ENCODE measurements at places on chromosomes 2 and 18.

- no peak for DNase-seq
Measured at GRCh38 chr2:69797836-69798289, 31.6 kb upstream of the GMCL1 start.

GRCh38 chr2:84873350-84873749, 7.5 kb downstream of the TRABD2A start:
- DNase-seq: no peak

- no peak for DNase-seq
Measured at GRCh38 chr2:8540552-8541055, 141.3 kb upstream of the ID2 start.

DNA sequence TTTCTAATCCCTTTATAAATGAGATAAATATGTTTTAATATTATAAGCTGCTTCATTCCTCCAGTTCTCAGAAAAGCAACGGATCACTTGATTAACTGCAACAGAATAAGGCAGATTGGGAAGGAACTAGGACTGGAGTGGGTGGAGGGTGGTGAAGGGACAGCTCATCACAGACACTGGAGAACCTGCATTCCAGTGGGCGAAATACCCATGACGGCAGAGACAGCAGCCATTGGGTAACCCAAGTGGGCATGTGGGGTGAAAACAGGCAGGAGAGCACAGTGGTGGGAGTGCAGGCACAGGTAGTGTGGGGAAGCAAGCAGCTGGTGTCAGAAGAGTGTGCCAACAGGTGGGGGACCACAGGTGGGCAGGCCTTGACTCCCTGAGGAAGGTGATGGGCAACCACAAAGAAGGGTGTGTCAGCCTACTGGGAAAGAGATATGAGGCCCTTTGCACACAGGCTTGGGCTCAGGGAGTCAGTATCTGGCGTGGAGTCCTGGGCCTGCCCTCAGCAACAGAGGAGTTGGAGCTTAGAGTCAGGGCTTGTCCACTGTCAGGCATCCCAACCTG, 27.2 kb downstream of the DPYSL5 start:
- no peak for DNase-seq

DNA sequence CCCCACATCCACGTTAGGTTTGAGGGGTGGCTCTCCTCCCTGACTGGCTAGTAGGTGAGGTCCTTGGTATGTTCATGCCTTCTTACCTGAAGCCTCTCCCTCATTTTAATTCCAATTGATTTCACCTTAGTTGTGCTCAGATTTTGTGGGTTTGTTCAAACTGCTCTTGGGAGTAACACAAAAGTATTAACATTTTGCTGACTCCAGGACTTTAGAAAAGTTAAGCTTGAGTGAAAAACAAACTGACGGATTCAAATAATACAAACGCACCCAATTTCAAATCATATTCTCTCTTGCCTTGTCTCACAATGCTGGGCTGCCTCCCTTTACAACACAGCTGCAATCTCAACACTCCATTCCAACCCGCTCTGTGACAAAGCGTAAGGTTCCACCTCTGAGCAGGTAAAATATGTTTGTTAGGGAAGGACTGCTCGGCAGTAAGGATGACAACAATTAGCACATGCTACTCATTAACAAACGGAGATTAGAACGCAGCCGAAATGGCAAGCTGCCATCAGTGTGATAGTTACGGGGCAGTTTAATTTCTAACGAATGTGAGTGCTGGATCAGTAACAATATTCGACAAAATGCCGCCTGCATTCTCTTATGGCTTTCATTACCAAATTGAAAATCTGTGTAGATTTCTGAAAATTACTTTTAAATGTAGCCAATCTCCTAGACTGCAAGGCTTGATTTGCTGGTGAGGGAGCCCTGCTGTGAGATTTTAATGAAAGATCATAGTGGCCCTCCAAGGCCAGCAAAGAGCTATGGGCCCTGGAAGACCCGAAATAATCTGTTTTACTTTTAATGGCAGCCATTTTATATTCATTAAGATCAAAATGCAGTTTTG, 730.6 kb upstream of the FANCL start:
- DNase-seq: no peak

- peak; percentile 16 for DNase-seq
Measured at GRCh38 chr2:130727286-130727924, 1.5 kb upstream of the GPR148 start.

- DNase-seq: no peak
Measured at GRCh38 chr2:13581471-13581870, 864.7 kb downstream of the TRIB2 start.

DNA sequence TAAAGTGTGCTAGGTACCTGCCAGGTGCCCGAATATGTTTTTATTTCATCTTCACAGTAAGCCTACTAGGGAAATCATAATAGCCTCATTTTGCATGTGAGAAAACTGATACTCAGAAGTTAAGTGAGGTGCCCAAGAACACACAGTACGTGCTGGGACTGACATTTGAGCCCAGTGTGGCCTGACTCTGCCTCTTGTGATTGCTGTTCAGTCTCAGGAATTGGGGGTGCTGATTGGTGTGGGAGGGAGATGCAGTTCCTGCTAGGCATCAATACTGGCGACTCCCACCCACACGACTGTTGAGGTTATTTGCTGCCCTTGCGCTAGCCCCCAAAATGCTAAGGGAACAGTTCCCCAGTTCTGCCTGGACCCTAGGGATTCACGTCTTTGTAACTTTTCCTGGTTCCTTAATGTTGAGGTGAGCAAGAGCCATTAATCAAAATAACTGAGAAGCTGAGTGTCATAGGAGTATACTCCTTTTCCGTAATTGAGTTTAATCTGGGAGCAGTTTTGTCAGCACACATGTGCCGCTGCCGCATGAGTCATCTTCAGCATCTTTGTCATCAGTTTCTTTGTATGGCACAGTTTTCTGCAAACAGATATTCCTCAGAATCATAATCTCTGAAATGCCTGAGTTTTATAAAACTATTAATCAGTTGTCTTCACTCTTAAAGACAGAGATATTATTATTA, 120.7 kb downstream of the NCK2 start:
- no peak for DNase-seq

GRCh38 chr2:138078153-138078552, 113.9 kb downstream of the HNMT start:
- DNase-seq: no peak

DNA sequence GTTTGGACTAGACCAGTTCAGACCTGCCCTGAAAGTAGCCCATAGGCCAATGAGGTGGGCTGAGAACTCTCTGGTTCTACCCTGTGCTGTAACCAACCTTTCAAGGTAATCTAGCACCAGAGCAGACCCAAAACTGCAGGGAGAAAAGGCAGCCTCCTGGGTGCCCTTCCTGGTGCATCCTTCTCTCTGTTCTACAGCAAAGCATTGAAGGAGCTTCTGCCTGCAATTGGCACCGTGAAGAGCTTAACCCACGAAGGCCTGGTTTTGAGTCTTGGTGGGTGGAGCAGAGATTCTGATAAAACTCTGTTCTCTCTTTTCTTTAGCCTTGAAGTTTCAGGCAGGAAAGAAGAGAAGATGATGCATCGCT, 55.5 kb downstream of the LIPG start:
- DNase-seq: no peak

DNA sequence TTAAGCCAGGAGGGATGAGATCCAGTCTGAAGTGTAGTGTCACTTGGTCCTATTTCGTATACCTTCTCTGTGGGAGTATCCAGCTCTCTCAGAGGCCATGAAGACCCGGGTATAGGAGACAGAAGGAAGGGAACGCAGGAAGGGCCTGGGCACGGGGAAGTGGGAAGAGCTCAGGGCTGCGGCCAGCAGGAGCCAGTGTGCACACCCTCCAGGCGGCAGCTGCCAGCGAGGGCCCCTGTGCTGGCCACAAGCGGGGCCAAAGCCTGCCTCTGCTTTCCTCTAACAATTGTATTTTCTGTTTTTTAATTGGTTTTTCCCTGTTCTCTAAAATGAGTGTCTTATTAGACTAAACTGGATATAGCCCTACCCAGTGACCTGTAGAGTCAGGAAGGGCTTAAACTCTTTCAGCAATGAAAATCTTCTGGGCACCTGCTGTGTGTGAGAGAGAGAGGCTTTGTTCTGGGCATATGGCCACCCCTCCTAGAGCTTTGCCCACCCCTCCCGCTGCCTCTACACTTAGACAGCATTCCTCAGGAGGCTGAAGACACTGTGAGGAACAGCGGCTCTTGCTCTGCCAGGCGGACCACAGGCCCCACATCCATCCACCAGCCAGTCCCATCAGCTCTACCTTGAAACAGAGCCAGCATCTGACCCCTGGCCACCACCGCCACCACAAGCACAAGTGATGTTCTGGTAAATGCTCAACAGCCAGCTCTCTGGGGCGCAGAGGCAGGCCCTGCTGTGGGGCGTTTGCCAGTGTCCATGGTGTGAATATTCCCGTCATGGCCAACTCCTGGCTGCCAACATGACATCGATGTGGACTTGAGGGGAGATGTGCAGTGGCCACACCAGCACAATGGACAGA, 9.5 kb downstream of the GPR17 start:
- DNase-seq: no peak

DNA sequence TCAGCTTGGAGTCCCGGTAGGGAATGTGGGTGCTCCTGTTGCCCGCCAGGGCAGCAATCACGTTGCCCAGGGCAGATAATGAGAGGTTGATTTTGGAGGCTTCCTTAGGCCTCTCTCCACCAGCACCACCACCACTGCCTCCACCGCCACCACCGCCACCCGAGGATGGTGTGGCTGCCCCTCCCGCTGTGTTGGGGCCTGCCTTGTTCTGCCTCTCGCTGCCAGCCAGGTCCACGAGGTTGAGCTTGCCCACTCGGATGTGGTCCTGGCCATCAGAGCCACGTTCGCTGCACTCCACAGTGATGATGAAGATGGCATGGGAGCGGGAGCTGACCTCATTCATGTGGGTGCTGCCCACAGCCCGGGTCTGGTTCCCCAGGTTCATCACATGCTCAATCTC, 1.3 kb downstream of the KIF3C start:
- no peak for DNase-seq

- DNase-seq: no peak
Measured at GRCh38 chr2:235848946-235849345, 319.2 kb downstream of the GBX2 start.

GRCh38 chr2:12725233-12726187, 8.8 kb downstream of the TRIB2 start:
- DNase-seq: no peak

GRCh38 chr2:178863856-178864620, 56.8 kb upstream of the TTN start:
- DNase-seq: no peak

DNA sequence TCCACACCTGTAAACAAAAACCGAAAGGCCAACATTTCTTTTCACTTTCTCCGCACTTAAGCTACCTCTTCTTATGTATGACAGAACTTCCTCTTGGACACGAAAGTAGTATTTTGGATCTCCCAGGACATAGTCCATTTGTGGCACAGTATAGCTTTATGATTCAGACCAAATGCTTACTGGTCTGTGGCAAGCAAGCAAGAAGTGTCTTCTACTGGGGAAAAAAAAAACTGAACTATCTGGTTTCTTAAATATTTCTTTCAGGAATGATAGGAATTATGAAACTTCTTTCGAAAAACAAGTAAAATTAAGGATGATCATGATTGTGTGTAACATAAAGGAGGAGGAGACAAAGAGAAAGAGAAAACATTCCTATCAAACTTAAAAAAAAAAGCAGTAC, 33.6 kb downstream of the SRBD1 start:
- DNase-seq: no peak

DNA sequence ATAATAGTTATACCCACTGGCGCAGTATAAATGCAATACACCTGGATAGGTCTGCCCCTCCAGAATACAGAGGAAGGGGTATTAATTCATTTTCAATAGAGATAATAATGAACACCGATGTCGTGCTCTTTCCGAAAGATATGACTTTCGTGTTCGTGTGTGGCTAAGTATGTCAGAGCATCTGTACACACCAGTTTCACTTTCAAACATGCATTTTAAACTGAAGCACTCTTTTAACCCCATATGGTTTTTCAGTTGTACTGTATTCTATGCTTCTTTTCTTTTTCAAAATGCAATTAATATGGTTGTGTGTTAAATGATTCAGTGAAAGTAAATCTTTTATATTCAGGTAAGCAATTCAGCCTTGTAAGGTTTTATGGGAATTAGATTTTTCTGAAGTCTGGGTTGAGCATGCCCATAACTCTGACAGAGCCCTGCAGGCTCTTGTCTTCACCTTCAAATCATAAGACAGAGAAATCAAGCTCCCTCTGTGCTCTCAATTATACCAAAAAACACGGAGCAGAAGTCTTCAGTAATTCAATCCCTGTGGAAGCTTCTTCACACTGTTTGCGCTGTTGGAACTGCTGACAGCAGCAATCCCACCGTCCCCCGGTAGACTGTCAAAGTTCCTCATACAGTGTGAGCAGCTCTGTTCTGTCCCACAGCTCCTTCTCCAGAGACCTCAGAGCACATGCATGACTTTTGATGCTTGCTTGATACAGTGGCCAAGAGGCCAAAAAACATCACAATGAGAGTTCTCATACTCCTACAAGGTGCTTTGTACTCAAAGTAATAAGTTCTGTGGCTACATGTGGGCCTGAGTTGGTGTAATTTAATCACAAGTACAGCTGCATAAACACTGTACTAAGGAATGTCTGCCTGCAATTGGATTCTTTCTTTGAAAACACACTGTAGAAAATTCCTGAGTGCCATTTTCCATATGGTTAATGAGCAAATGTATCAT, 186.8 kb downstream of the ZNF521 start:
- DNase-seq: peak; percentile 43

DNA sequence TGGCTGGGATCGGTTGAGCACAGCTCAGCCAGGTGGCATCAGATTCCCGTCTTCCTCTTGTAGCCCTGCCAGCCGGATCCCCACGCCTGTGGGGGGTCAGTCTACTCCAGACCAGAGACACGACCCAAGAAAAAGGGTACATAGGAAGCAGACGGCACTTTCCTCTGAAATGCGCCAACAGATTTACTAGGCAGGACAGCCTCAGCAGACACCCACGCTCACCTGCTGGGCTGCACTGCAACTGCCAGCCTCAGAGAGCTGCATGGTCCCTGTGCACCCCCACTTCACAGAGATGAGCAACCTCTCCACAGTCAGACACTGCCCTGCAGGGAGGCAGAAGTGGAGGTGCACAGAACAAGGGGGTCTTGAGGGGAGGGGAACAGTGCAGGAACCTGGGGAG, 75.7 kb upstream of the OTOS start:
- no peak for DNase-seq

- DNase-seq: no peak
Measured at GRCh38 chr2:240311821-240312220, 123.6 kb upstream of the GPC1 start.

GRCh38 chr18:59674186-59674902, 22.9 kb downstream of the CCBE1 start:
- DNase-seq: no peak

All from skeletal muscle cell (primary cell).